ENCODE measurements at places on chromosomes 7 and 10.

DNA sequence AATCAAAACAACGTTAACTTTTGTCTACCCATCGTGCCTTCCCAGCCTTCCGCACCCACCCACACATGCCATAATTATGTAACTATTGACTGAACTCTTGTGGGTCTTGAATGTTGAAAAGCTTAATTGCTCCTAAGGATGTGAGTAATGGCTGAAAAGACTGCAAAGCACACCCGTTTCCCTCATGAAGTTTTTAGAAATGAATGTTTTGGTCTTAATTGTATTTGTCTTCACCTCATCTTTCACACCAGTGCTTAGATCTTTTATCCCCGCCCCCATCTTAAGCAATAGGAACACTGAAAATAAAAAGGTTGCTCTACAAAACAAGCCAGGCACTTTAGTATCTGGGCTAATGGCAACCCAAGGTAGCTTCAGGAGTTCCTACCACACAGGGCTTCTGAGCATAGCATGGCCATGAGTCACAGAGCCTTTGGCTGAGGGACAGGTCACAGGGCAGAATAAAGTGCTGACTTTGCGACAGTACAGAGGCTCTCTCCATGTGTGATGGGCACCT, 690.5 kb downstream of the PARD3 start:
- peak; percentile 64 for DNase-seq

GRCh38 chr7:134618756-134619530, 27.7 kb upstream of the BPGM start:
- DNase-seq = no peak

- DNase-seq = no peak
Observed at GRCh38 chr10:88494537-88494936, 88.6 kb downstream of the RNLS start.

DNA sequence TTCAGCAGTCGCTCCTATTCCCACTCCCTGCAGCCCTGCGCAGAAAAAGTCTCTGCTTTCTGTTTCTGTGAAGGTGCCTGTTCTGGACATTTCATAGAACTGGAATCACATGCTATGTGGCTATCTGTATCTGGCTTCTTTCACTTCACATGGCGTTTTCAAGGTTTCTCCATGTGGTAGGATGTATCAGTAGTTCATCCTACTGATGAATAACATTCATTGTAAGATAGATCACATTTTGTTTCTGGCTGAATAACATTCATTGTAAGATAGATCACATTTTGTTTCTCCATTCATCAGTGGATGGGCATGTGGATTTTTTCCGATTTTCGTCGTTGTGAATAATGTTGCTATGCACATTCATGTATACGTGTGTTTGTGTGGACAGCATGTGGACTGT, 44.5 kb downstream of the HSPA12A start:
- no peak for DNase-seq
